Kidney glomerular epithelial cell (primary cell): ENCODE measurements at places on chromosomes 13 and 19.

- no peak for DNase-seq
Observed at GRCh38 chr19:3855320-3855719, 13.5 kb downstream of the ZFR2 start.

GRCh38 chr13:98874029-98874397, 103.9 kb downstream of the DOCK9 start:
- no peak for DNase-seq

- no peak for DNase-seq
Observed at GRCh38 chr19:36748431-36749275, 24.0 kb downstream of the ZNF850 start.

DNA sequence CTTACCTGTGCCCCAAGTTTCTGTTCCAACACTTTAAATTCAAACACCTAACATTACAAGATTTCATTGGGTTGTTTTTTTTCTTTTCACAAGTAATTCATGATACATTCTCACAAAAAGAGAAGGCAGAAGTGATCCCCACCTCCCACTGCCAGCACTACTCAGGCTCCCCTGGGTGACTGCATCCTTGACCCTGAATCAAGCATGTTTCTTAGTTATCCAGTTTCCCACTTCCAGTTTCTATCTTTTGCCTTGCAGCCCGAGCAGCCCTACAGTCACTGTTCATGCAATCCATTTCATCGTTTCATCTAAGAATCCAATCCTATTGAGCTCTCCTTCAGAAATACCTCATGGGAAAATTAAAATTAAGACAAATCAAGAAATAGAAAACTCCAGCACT, 61.4 kb downstream of the RNASEH2B start:
- no peak for DNase-seq

DNA sequence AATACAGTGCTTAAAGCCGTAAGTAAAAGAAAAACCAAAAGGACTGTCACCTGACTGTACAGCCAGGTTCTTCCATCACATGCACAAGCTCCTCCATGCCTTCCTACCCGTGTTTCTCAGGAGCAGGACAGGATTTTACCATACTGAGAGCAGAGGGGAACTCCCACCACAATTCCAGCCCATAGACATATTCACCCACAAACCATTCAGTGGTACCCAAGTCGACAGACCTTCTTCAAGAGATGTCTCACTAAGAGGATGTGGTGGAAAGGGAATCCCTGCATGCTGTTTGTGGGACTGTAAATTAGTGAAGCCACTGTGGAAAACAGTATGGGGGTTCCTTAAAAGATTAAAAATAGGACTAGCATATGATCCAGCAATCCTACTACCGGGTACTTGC, 66.9 kb upstream of the DOCK9 start:
- DNase-seq = no peak

DNA sequence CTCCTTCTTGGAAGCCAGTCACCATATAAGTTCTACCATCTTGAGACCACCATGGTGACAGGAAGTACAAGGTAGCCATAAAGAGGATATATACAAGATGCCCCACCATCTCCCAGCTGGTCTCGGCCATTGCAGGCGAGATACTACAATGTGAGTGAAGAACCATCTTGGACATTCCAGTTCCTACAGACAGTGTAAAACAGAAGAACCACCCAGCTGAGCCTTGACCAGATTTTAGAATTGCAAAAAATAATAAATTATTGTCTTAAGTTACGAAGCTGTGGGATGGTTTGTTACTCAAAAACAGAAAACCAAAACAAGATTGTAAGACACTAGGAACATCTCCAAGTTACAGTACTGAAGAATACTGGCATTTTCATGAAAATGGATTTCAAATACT, 43.6 kb downstream of the DOCK9 start:
- DNase-seq = no peak

DNA sequence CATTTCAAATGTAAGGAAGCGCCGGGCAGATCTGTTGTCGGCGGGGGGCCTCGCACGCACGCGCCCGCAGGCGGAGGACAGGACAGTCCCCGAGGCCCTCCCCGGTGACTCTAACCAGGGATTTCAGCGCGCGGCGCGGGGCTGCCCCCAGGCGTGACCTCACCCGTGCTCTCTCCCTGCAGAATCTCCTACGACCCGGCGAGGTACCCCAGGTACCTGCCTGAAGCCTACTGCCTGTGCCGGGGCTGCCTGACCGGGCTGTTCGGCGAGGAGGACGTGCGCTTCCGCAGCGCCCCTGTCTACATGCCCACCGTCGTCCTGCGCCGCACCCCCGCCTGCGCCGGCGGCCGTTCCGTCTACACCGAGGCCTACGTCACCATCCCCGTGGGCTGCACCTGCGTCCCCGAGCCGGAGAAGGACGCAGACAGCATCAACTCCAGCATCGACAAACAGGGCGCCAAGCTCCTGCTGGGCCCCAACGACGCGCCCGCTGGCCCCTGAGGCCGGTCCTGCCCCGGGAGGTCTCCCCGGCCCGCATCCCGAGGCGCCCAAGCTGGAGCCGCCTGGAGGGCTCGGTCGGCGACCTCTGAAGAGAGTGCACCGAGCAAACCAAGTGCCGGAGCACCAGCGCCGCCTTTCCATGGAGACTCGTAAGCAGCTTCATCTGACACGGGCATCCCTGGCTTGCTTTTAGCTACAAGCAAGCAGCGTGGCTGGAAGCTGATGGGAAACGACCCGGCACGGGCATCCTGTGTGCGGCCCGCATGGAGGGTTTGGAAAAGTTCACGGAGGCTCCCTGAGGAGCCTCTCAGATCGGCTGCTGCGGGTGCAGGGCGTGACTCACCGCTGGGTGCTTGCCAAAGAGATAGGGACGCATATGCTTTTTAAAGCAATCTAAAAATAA, 18.2 kb downstream of the IL17D start:
- no peak for DNase-seq

- peak; percentile 71 for DNase-seq
Observed at GRCh38 chr13:52968074-52968700, 60.4 kb upstream of the OLFM4 start.

DNA sequence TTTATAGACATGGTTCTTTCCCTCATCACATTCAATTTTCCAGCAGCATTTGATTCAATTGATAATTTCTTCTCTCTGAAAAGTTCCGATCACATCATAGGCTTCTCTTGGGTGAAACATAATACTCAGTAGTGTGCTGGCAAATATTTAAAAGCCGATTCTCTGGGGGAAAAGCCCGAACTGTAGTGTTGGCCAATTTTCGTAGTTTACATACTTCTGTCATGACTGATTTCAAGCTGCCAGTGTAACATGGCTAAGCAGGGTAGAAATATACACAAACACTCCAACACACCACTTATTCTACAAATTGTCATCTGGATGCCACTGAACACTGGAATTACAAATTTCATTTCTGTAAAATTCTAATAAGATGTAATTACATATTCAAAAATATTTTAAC, 56.1 kb upstream of the FREM2 start:
- no peak for DNase-seq

GRCh38 chr19:54792814-54793213, 10.6 kb upstream of the KIR2DL4 start:
- no peak for DNase-seq

- DNase-seq = peak; percentile 10
Observed at GRCh38 chr13:69947582-69947981, 160.0 kb upstream of the ATXN8OS start.

DNA sequence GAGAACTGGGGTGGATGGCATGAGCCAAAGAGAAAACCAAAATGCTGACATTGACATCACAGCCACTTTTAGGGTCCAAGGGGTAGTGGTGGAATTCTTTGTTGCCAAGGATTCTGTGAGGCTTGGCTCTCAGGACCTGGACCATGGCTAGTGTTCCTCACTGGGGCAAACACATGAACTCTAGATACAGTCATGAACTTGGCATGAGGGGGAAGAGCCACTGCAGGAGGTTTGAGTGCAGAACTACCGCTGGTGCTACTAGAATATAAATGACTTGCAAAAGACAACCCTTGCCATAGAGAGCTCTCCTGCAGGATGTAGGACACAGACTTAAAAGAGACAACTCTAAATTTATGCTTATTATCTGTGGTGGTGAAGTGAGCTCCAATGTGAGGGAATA, 29.8 kb upstream of the FRY start:
- no peak for DNase-seq

DNA sequence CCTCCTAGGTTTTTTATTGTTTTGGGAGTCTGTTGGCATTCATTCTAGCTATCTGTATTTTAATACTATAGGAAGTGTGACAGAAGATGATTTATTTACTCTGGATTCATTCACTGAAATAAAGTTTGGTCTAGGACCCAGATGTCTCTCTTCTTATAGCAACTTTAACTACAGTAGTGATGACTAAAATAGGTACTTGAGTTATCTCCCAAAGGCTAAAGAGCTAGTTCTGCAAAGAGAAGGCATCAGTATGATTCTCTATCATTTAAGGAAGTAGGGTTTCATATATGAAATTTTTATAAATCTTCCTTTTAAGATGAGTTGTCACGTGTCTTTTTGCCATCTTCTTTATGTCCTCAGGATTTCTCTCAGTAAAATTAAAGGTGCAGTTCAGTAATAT, 507.4 kb downstream of the KCTD12 start:
- no peak for DNase-seq

GRCh38 chr19:51779703-51780102, 15.3 kb upstream of the FPR3 start:
- no peak for DNase-seq

GRCh38 chr13:35499676-35500075, 23.2 kb upstream of the MAB21L1 start:
- no peak for DNase-seq

GRCh38 chr13:51625555-51626345, 41.5 kb downstream of the WDFY2 start:
- peak; percentile 63 for DNase-seq

DNA sequence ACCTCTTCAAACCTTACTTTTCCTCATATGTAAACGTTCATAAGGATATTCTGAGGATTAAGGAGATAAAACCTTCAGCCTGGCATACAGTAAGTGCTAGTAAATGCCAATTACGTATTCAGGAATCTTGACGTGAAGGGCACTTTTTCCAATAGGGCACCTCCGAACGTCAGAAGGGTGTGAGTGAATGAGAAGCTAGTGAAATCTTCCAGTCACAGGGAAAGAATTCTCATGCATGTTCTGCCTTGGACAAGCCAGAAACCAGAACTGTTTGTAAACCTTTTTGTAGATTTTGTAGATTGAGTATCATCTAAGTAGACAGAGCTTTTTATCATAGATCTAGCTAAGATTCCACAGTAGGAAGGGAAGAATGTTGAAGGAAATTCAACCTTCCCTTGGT, 16.5 kb downstream of the DGKH start:
- DNase-seq = no peak

DNA sequence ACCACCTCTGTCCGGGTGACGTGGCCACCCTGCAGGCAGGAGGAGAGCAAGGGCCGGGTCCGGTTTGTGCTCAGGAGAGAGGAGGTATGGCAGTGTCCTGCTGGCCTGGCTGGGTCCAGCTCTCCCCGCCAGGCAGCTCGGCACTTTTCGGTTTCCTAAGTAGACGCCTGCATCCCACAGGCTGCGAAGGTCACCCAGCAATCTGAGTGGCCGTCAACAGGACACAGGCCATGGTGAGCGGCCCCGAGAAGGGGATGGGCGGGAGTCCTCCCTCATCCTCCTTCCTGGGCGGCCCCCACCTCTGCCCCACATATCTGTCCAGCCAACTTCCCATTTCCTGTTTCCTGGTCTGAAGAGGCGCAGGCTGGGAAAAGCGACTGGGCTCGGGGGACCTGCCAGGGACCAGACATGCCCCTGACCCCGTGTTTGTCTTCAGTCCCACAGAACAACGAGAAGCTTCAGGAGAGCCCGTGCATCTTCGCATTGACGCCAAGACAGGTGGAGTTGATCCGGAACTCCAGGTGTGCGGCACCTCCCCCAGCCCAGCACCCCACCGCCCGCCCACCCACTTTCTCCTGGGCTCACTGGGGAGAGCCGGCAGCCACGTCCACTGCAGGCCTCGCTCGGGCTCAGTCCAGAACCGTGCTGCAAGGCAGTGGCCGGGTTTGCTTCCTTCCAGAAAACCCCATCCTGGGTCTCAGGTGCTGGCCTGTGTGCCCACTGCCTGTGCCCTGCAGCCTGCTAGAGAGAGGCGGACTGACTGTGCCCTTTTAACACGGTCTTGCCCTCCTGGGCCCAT, 16.3 kb downstream of the PIAS4 start:
- no peak for DNase-seq

- DNase-seq = no peak
Observed at GRCh38 chr19:45100846-45101252, 7.9 kb downstream of the PPP1R37 start.

DNA sequence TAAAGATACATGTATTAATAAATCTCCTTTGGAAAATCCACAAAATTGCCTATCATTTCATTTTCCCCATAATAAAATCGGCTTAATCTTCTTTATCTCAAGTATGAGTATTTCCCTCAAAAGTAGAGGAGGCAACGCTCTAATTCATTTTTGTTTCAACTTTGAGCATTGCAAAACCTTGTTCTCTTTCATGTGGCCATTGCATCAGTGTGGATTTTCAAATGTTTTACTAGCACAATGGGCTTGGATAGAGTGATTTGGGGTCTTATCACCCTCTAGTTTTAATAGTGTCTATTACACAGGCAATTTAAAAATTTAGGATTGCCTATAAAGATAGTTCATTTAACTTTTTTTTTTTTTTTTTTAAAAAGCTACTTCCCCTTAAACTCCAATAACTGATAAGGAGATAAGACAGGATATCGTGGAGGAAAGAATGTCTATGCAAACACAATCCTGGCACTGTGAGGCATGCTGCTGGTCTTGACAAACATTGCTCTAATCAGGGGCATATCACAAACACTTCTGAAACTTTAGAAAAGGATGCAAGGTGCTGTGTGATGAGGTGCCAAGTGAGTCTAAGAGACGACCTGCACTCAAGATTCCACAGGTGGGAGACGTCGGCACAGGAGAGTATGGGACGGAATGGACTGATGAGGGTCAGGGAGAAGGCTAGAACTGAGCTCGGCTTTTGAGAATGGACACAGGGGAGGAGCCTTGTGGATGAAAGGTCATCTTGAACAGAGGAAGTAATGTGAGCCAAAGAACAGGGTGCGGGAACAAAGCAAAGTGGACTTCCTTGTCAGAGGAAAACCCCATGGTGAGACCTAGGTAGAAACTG, 199.7 kb downstream of the IRS2 start:
- DNase-seq = no peak

- no peak for DNase-seq
Observed at GRCh38 chr13:99692854-99693253, 191.6 kb downstream of the TM9SF2 start.

DNA sequence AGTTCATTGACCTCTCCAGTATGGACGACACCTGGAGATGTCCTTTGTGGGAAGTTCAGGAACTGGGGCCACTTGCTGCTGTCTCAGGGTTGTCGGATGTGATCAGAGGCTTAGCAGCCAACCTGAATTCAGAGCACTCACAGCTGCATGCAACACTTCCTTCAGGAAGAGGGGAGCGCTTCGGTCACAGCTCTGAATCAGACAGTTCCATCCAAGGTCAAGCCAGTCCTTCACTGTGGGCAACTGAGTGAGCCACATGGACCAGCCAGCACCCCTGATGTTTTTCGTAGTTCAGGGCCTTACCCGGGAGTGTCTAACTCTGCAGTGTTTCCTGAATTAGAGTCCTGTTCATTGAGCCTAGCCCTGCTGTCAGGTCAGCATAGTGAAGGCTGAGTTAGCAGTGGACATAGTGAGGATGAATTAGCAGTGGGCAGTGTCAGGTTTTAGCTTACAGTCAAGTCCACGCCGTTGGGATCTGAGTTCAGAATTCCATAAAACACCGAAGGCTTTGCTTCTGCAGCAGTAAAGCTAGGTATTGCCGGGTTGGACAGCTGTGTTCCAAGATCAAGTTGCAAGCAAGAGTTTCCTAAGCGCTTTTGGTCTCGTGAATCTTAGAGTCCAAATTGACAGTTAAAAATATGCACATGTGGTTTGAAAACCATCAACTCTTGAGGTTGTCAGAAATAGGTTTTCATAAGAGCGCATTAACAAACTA, 5.1 kb downstream of the ZNF555 start:
- DNase-seq = no peak

- DNase-seq = no peak
Observed at GRCh38 chr13:32905063-32905863, 111.0 kb upstream of the KL start.
